ENCODE measurements at places on chromosomes 16 and 17.

DNA sequence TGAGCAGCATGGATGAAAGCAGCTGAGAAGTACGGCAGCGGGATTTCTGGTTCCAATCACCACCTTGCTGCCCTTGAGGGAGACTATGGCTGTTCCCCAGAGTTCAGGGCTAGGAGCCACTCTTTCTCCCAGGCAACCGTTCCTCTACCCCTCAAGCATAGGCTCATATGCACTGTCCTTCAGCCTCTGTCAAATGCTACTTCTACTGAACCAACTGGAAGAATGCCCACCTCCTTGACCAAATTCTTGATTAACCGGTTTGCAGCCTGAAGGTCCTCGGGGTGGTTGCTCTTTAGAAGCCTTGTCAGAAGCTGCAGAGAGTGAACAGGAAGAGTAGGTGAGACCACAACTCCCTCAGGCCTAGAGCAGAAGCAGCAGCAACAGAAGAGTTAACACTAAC lies 23.8 kb downstream of the GGA2 start:
- no peak for DNase-seq

- peak; percentile 66 for DNase-seq
Measured at GRCh38 chr16:50323335-50324011, 45.3 kb downstream of the BRD7 start.

DNA sequence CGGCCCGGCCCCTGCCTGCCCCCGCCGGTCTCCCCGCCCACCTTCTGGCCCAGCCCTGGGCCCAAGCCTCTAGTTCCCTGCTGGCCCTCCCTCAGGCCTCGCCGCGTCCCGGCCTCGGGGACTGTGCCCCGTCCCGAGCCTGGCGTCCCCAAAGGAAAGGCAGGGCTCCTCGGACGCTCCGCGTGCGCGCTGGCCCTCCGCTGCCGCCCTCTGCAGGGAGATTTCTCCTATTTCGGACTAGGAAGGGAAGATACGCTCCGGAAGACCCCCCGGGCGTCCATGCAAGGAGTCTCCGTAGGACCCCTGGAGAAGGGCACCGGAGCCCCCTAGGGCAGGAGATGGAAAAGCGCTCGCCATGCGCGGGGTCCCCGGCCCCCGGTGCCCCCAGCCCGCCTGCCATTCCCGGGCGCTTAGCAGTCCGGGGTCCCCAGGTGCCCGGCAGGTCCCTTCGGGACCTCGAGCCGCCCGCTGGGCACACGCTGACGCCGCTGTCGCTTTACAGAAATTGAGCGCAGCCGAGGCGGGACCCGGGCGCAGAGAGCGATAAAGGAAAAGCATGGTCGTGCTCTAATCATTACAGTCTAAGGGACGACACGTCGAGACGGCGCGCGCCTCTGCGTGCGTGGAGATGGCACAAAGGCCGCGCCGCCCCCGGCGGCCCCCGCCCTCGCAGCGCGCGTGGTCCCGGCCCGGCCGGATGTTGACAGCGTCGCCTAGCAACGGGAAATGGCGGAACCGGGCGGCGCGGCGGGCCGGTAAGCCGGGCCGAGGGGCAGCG lies at the start of gene CCDC40:
Gene CCDC40, plus strand, starts transcription at position 706 of the 778 bp plus-strand sequence. Its CDS starts 21 bp downstream, at position 727.
- peak; percentile 82 for DNase-seq

GRCh38 chr16:13300066-13300840 lies 398.9 kb downstream of the SHISA9 start:
- DNase-seq, result no peak

DNA sequence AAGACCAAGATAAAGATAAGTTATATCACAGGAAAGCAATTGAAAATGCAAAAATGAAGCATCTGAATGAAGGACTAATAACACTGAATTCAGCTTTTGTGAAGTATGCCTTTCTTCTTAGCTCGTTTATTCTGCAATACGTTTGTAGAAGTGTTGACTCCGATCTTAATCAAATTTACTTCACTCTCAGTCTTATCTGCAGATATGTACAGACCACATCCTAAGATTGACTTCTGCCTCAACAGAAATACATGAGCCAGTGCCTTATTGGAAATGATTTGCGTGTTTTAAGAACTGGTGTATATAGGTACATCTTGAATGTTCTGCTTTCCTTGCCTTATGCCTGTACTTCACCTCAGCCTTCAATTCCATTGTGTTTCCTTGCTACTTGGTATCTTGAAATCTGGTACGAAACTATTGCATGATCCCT lies 1.3 kb downstream of the ATF7IP2 start:
- DNase-seq, result peak; percentile 4

All from RKO (cell line).